ENCODE measurements at places on chromosomes 5 and 9.

DNA sequence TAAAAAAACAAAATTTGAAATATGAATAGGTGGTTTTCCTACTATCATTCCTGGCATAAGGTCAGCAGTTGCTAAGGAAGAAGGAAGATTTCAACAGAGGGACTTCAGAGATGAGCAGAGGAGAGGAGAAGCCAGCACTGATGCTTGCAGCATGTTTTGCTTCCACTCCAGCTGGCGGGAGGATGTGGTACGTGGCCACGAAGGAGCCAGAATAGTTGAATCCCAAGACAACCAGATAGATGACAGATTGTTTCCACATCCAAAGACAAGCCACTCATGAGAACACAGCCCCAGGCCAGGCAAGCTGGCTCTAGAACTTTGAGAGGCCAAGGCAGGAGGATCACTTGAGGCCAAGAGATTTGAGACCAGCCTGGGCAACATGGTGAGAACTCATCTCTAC, 15.1 kb downstream of the TIMD4 start:
- no peak for DNase-seq

- DNase-seq: no peak
Measured at GRCh38 chr5:128349044-128349858, 188.8 kb downstream of the FBN2 start.

- no peak for DNase-seq
Measured at GRCh38 chr5:24067208-24067607, 559.8 kb downstream of the PRDM9 start.

DNA sequence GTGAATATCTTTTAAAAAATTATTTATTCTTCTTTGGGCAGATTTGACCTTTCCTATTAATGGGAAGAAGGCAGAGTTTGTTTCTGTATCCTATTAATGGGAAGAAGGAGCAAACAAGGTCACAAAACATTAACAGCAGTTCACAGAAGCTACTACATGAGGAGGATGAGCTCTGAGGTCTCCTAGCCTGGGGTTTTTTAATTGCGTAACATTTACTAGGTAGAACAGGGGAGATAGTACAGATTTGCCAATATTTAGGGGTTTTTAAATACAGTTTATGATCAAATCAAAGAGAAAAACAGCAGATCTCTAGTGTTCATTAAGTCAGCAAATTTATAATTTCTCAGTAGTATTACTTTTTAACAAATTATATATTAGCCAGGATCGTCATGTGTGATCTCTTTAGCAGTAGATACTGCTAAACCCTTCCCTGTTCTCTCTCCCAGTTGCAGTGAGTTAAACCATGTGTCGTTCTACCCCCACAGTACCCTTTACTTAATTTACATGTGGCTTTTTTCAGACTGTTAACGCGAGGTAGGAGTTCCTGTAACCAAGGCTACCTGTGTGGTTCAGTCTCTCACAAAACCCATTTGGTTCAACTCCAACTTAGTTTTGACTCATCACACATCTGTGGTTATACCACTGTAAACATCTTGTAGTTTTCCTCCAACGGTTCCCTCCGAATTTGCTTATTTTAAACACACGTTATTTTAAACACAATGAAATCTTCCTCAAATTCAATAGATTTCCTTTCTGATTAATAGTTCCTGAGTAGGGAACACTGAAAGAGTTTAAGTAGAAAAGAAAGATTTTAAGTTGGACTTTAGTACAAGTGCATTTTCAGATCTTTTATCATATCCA, 13.3 kb downstream of the SLC25A46 start:
- no peak for DNase-seq

GRCh38 chr5:71969460-71969859, 137.8 kb upstream of the MAP1B start:
- DNase-seq: no peak

GRCh38 chr5:118257066-118257465, 731.3 kb downstream of the DTWD2 start:
- no peak for DNase-seq

DNA sequence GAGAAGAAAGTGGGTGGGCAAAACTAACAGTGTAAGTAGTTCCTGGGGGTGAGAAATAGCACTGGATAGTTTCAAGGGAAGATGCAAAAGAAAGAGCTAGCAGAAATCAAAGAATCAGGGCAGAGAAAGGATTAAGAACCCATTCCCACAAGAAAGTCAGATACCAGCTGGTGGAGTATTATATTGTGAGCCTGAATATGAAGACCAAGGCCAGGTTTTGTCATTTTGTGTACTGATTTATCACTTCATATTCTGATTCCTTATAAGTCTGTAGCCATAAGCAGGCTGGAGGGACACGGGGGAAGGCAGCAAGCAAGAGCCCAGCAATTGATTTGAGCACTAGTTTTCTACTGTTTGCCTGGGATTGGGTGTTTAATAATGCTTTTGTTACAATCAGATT, 80.2 kb downstream of the FREM1 start:
- no peak for DNase-seq

DNA sequence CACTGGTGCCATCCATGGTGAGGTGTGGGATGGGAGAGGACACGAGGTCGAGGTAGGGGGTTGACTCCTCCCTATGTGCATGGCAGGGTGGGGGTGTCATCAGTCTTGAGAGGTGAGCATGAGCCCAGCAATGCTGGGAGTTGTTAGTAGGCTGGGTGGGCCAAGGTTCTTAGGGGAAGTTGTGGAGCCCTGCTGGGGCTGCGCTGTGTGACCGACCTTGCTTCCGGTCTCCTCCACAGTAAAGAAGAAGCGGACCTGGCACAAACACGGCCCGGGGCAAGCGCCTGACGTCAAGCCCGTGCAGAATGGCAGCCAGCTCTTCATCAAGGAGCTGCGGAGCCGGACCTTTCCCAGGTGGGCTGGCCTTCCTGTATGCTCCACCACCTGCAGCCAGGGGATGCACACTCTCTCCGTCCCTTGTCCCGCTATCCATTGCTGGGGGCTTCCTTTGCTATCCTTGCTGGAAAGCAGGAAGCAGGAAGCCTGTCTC, 59.8 kb downstream of the PHF2 start:
- no peak for DNase-seq

- DNase-seq: no peak
Measured at GRCh38 chr5:44868541-44868940, 59.8 kb downstream of the MRPS30 start.

- no peak for DNase-seq
Measured at GRCh38 chr9:35691757-35692301, 2.1 kb upstream of the TPM2 start.

DNA sequence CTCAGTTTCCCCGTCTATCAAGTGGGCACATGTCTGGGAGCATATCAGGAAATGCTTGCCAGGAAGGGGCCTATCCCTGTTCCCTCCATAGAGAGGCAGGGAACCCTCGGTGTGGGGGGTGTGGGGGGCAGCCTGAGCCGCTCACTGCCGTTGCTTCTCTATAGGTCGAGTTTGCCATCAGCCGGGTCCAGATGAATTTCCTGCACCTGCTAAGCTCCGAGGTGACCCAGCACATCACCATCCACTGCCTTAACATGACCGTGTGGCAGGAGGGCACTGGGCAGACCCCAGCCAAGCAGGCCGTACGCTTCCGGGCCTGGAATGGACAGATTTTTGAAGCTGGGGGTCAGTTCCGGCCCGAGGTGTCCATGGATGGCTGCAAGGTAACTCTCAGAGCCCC, 13.8 kb upstream of the ORM1 start:
- no peak for DNase-seq

- DNase-seq: no peak
Measured at GRCh38 chr9:16112116-16112515, 559.3 kb downstream of the CCDC171 start.

GRCh38 chr9:126860757-126861466, 473 bp downstream of the ZBTB34 start:
- peak; percentile 63 for DNase-seq

- DNase-seq: no peak
Measured at GRCh38 chr9:35280399-35280798, 118.6 kb downstream of the UNC13B start.

Data from retina (tissue), 1 donor.